NCI-H146 (cell line): ENCODE measurements at places on chromosomes 3 and 15.

- DNase-seq: no peak
Measured at GRCh38 chr3:66456711-66457173, 44.1 kb downstream of the LRIG1 start.

- DNase-seq: no peak
Measured at GRCh38 chr15:84863565-84864443, 20.7 kb upstream of the SLC28A1 start.

- DNase-seq: no peak
Measured at GRCh38 chr3:17181413-17181907, 296.7 kb downstream of the PLCL2 start.

DNA sequence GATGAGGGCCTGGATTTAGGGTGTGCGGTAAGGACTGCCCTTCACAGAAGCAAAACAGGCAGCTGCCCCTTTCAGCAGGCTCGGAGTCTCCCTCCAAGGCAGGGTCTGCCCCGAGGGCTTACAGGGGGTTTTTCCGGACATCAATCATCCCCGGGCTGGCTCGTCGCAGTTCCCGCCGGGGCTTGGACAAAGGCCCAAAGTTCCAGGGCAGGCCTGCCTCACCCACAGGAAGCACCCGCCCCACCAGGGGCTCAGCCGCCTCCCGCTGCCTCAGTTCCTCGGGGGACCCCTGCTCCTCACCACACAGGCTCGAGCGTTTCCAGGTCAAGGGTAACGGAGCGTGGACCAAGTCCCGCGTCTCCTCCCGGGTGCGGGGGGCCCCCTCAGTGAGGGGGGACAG lies 27.0 kb downstream of the KIF7 start:
- no peak for DNase-seq

DNA sequence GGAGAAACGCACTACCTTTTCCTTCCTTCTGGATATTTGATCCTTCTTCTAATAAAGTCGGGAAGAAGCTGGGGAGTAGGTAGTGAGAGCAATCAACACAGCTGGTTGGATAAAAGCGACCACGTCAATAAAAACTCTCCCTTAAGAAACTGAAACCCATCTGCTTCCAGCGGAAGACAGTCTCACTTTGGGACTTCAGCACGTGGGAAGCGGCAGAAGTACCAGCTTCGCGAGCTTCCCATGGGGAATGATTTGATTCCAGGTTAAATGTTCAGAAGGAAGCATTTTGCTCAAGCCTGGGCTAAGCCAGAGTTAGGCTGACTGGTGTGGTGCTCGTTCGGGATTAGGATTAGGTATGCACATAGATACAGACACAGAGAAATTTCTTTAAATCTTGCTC lies 262.3 kb upstream of the LYSMD4 start:
- no peak for DNase-seq
